HS-27A (cell line): ENCODE measurements at places on chromosomes 6 and 20.

- DNase-seq, result no peak
Measured at GRCh38 chr6:35080016-35080680, 61.0 kb downstream of the TCP11 start.

DNA sequence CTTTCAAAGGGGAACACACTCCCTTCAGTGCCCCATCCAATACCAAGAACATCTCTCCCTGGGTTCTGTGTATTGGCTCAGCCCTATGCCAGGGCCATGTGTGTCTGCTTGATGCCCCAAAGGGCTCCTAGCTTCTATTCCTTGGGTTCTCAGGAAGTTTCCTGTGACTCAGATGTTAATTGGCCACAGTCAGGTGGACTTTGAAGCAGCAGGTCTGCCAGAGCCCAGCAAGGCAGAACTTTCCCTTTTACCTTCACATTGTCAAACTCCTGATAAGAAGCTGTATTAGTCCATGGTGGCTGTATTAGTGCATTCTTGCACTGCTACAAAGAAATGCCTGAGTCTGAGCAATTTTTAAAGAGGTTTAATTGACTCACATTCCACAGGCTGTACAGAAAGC is 116.0 kb upstream of the PTPRT start:
- DNase-seq, result no peak

DNA sequence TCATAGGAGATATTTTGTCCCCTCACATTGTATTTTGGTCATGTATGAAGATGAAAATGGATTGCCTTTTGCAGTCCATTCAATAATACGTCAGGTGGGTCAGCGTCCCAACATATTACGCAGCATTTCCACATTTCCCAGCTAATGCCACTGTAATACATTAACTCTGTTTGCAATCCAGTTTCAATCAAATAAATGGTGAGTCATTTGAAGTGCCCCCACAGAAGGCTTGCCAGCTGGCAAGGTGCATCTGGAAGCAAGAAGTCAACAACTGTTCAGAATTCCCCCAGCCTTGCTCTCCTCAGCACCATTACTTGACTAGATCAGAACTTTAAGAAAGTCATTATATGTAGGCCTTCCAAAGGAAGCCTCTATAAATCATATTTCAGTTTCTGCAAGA is 50.4 kb downstream of the PHACTR1 start:
- no peak for DNase-seq

- DNase-seq, result no peak
Measured at GRCh38 chr6:74741646-74742045, 464.2 kb downstream of the COL12A1 start.

DNA sequence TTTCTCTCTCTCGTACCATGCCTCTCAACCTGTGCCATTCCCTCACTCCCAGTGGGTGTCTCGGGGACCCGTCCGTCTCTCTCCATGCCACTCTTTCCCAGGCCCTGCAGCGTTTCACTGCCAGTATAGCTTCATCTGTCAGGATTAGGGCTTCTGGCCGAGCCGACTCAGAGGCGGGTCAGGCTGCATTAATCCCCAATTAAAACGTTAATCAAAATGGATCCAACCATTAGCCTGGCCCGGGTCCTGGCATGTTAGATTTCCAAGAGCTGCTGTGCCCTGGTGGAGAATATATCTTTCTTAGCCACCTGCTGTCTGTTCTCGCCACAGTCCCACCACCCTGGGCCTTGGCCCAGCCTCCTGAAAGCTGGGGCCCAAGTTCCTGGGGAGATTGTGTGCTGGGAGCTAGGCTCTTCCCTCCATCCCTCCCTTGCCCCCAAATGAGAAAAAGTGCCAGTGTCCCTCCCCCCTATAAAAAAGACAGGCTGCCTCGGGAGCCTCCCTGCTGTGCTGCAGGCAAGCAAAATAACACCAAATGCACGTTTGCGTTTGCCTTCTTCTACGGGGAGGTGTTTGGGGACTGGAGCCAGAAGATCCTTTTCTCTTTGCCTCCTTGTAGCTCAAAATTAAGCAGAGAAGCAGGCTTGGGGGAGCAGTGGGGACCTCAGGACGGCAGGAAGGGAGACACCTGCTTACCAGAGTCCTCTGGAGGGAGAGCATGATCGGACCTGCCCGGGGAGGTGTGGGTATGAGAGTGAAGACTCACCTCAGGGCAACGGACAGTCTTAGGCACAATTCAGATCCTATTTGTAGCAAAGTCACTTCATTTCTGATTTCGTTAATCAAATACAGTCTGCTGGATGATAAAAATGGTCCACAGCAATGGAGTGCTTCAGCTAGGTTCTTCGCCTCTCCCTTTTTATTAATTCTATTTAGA is 3.0 kb downstream of the KCNG1 start:
- DNase-seq, result no peak

DNA sequence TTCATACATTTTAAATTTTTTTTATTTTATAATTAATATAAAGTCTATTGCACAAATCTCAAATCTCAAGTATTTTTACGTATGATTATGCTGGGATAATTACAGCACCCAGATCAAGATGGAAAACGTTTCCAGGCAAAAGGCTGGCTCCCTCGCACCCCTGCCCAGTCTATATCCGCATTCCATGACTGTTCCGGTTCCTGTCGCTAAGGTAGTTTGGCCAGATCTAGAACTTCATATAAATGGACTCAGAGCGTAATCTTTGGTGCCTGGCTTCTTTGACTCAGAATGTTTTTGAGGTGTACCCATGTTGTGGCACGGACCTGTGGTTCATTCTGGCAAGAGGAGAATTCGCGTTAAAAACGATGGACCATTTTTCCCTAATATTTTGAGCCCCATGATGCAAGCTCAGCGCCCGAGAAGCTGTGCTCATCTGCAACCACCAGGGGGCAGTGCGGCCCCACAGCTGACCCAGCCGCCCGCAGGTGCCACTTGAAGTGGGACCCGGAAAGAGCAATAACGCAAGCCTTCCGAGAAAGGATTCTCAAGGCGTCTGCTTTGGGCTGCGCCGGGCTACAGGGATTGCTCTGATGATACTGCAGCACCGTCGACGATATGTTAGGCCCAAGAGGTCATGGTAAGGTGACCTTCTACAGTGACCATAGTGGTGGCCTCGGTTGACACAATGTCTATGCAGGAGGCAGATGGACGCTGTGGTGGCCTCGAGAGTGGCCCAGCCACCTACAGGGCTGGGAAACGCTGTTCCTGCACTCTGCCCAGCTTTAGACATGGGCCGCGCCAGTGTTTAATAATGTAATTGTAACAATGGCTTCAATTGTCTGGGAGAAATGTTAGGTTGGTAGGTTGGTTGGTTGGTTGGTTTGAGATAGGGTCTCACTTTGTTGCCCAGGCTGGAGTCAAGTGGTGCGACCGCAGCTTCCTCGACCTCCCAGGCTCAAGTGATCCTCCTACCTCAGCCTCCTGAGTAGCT is 160.1 kb downstream of the ZMYND8 start:
- DNase-seq, result no peak

- no peak for DNase-seq
Measured at GRCh38 chr6:167579806-167580618, 246.7 kb upstream of the AFDN start.

- peak; percentile 46 for DNase-seq
Measured at GRCh38 chr6:140566781-140567277, 1192.4 kb upstream of the CITED2 start.

- no peak for DNase-seq
Measured at GRCh38 chr6:28537065-28537464, 11.4 kb downstream of the GPX5 start.

DNA sequence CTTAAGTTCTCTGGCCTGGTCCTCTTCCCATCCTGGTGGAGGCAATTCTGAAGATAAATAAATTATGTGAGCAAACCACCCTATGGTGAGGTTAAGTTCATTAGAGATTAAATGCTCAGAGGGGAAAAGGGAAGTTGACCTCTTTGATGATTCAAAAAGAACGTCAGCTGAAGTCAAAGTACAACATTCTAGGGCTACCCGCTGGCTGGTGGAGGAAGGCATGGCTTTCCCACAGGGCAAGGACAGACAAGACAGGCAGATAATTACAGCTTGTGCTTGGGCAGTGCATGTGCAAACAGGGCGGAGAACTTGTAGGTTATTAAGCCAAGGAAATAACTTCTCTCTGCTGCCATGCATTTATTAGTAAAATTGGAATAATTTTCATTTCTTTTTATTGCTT is 91.0 kb upstream of the SLC24A3 start:
- no peak for DNase-seq

DNA sequence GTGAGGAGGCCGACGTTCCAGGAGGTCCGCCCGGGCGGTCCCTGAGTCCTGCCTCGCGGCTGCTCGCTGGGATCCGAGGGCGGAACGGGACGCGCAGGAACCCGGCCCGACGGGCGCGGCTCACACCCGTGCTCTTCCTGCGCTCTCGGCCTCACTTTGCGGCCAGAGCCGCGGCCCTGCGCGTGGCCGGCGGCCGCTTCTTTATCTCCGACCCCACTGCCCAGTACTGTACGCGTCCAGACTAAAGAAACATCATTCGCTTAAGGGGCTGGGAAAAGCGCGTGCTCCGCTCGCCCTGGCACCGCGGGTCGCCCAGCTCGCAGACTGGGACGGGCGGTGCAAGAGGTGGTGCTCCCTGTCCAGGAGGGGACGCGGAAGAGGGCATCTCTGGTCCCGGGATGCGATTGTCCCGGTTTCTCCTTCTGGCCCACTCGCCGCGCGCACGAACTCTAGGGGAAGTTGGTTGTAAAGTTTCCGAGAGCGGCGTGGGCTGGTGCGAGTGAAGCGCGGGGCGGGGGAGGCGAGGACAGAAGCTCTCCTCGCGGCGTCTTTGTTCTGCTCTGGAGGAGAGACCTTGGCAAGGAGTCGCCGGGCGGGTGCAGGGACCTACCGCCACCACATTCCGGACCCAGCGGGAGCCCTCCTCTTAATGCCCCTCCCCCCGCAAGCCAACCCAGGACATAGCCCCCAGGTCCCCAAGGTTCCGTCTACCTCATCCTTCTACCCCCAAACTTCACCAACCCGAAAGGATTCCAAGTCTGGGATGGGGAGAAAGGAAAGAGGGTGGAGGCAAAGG is 71.0 kb downstream of the SOX4 start:
- DNase-seq, result no peak

GRCh38 chr6:34955442-34955841 is 66.4 kb downstream of the ANKS1A start:
- no peak for DNase-seq

DNA sequence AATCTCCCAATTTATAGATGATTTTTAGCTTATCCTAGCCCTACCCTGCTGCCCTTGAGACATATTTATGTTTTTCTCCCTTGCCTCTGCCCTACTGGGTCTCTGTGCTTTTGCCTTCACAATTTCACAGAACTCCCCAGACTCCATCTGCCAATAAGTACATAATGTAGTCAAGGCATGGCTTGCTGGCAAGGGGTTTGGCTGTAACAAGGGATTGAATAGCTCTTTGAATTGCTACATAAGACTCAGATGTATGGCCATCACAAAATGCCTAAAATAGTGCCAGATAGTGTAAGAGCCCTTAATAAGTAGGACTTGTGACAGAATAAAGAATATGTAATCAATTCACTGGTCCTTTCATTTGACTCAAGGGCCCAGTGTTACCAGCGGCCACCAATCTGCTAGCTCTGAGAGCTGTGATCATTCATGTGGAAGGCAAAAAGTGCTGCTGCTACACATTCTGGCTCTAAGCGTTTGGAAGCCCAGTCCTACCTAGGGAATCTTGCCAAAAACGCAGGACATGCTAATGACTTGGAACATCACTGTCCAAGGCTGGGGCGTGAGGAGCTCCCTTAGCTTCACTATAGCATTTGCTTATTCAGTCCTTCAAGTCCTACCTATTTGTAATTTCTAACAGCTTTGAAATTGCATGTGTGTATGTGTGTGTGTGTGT is 20.5 kb downstream of the CLVS2 start:
- DNase-seq, result no peak

- no peak for DNase-seq
Measured at GRCh38 chr6:41708856-41709255, 26.6 kb downstream of the TFEB start.

- peak; percentile 23 for DNase-seq
Measured at GRCh38 chr6:6699741-6700367, 111.3 kb downstream of the LY86 start.

GRCh38 chr6:3001773-3002293 is 2.1 kb downstream of the NQO2 start:
- no peak for DNase-seq

- no peak for DNase-seq
Measured at GRCh38 chr20:62276439-62276838, 26.4 kb upstream of the ADRM1 start.

- DNase-seq, result no peak
Measured at GRCh38 chr6:118263921-118264486, 284.1 kb upstream of the PLN start.

DNA sequence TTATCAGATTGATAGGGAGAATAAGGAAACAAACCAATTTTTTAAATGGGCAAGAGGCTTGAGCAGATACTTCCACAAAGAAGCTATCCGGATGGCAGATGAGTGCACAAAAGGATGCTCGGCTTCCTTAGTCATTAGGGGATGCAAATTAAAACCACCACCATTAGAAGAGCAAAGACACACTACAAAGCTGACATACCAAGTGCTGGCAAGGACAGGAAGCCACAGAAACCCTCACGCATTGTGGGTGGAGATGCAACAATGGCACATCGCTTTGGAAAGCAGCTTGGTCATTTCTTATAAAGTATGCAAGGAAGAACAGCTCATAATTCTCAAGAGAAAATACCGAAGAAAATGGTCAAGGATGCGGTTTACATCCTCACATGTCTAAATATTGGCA is 19.8 kb downstream of the BFSP1 start:
- no peak for DNase-seq

GRCh38 chr6:15485936-15486335 is 176.9 kb downstream of the DTNBP1 start:
- no peak for DNase-seq

GRCh38 chr6:43455531-43456428 is at the start of gene DLK2:
Gene DLK2 (minus strand): TSS chr6:43455548. CDS start chr6:43454825, 723 bp downstream.
- DNase-seq, result no peak

GRCh38 chr20:2368621-2369020 is 12.1 kb upstream of the TGM6 start:
- DNase-seq, result no peak

DNA sequence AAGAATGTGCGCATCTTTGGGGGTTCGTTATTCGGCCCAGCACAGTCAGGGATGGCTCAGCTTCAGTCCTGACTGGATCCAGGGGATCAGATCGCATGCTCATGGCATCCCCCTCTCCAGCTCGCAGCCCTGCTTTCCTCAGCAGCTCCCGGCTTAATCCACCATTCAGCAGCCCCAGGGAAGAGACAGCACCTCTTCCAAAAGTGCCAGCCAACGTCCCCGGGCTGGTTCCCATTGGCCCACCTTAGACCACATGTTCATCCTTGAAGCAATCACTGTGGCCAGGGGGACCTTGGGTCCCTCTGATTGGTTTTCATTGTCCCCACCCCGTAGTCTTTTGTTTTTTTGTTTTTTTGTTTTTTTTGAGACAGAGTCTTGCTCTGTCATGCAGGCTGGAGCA is 188.7 kb downstream of the ZMYND8 start:
- no peak for DNase-seq
